ENCODE measurements at places on chromosomes 5 and 9. TPM values are rescaled to one million over a fixed set of nuclear protein-coding genes. Genes with fewer than 3 reads are reported as not detected.
A peak's percentile ranks its signal among the peaks of the same experiment; 100 is the strongest.

Gene ST6GALNAC6
- total RNA-seq, result 53.2 TPM

GRCh38 chr5:165894916-165895315 is 2389.5 kb downstream of the MAT2B start:
- H3K36me3 ChIP-seq, result no peaks in the 10 kb centered on the region
- no peak overlapping the region for H3K4me3 ChIP-seq
- H3K27me3 ChIP-seq, result no peaks in the 10 kb centered on the region
- H3K4me1 ChIP-seq, result no peaks in the 10 kb centered on the region

- peaks cover 8% of the 10 kb centered on the region for H3K4me1 ChIP-seq
- H3K36me3 ChIP-seq, result no peaks in the 10 kb centered on the region
- peak; percentile 52 for DNase-seq
- H3K4me3 ChIP-seq, result no peak overlapping the region
- H3K27ac ChIP-seq, result no peak overlapping the region
These were observed 33.8 kb upstream of the PTGS1 start for GRCh38 chr9:122336866-122337555.

DNA sequence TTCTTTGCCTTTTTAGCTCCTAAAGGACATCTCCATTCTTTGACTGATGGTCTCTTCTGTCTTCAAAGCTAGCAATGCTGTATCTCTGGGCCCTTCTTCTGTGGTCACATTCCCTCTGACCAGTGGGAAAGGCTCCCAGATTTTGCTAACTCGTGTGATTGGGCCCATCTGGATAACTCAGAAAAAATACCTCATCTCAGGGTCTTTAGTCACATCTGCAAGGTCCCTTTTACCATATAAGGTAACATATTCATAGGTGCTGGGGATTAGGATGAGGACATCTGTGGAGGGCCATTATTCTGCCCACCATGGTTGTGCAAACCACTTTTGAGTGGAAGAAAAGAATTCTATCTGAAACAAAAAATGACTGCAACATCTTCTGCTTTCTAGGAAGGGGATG is 76.3 kb upstream of the MAMDC2 start:
- H3K4me1 ChIP-seq, result peaks cover 29% of the 10 kb centered on the region
- no peak overlapping the region for H3K27ac ChIP-seq
- H3K36me3 ChIP-seq, result no peaks in the 10 kb centered on the region

- no peaks in the 10 kb centered on the region for H3K4me1 ChIP-seq
- no peaks in the 10 kb centered on the region for H3K27me3 ChIP-seq
- peaks cover 89% of the 10 kb centered on the region for H3K36me3 ChIP-seq
- H3K27ac ChIP-seq, result no peak overlapping the region
These were observed 89.6 kb upstream of the FCN2 start for GRCh38 chr9:134791009-134791408.

GRCh38 chr5:167339205-167339604 is 952.2 kb upstream of the WWC1 start:
- no peak overlapping the region for H3K27ac ChIP-seq
- DNase-seq, result no peak
- H3K36me3 ChIP-seq, result no peaks in the 10 kb centered on the region

GRCh38 chr9:5650356-5651105 is 21.6 kb downstream of the RIC1 start:
- H3K27me3 ChIP-seq, result no peaks in the 10 kb centered on the region
- DNase-seq, result peak; percentile 36
- H3K36me3 ChIP-seq, result no peaks in the 10 kb centered on the region
- no peak overlapping the region for H3K4me3 ChIP-seq
- H3K4me1 ChIP-seq, result peaks cover 8% of the 10 kb centered on the region

DNA sequence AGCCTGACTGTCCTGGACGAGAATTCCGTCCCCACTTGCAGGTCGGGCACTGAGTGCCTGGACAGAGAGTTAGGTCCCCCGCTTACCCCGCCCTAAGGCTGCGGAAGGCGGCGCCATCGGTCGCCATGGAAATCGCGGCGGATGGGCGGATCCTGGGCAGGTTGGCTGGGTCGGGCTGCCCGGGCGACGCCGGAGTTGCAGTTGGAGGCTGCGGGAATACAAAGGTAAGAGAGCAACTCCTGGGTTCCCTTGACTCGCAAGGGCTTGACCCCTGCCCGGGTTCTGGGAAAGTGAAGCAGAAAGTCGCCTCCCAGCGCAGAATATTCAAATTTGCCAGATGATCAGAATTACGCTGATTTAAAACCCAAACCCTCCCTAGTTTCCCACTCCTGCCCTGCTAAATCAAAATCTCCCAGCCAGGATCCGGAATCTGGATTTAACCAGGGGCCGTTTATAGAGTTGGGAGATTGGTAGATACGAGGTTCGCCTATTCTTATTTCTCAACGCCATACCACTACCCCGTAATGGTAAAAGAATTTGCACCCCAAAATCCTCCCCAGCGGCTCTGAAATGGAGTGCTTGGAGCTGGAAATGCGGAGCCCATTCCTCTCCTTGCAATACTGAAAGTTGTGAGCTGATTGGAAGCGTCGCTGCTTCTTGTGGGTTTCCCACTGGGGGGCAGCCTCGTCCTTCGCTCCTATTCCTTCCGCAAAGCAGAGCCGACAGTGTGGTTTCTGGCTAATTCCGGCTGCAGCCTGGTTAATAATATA is 156.4 kb upstream of the RASEF start:
- peak; percentile 85 for DNase-seq
- no peaks in the 10 kb centered on the region for H3K27me3 ChIP-seq
- peaks cover 10% of the 10 kb centered on the region for H3K4me1 ChIP-seq
- no peak overlapping the region for H3K27ac ChIP-seq
- no peaks in the 10 kb centered on the region for H3K36me3 ChIP-seq
- H3K4me3 ChIP-seq, result peak overlapping the region; percentile 74

GRCh38 chr9:118652258-118652657 is 717.0 kb downstream of the BRINP1 start:
- H3K4me3 ChIP-seq, result no peak overlapping the region
- H3K27me3 ChIP-seq, result no peaks in the 10 kb centered on the region
- no peaks in the 10 kb centered on the region for H3K4me1 ChIP-seq

Gene FCN2
- not detected for total RNA-seq

Gene ACTBL2
- total RNA-seq, result not detected

DNA sequence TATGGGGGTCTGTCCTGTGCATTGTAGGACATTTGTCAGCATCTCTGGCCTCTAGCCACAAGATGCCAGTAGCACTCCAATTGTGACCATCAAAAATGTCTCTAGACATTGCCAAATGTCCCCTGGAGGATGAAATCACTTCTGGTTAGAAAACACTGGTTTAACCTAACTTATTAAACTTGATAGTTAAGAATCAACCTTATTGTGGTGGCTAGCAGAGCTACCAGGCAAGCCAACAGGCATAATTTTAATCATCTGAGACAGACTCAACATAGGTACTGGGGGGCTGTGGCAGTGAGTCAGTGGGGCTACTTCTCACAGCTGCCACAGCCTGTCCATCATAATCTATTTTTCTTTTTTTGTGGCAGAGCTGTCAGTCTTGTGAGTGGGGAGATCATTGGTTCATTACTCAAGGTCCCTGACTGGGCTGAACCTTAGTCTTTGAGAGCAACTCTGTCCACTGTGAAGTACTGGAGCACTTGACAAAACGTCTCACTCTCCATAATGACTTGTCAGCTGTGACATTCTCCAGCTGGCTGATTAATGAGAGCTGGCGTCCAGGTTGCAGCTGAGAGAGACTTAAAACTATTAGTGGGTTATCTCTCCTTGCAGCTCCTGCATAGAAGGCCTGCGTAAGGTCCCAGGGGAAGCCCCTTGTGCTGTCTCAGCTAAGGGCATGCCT is 107.9 kb downstream of the DCP2 start:
- H3K27me3 ChIP-seq, result no peaks in the 10 kb centered on the region
- no peak overlapping the region for H3K27ac ChIP-seq
- no peaks in the 10 kb centered on the region for H3K36me3 ChIP-seq
- no peak overlapping the region for H3K4me3 ChIP-seq

- no peak overlapping the region for H3K27ac ChIP-seq
- H3K4me3 ChIP-seq, result no peak overlapping the region
- no peaks in the 10 kb centered on the region for H3K4me1 ChIP-seq
- H3K36me3 ChIP-seq, result no peaks in the 10 kb centered on the region
- no peak for DNase-seq
These were observed 17.2 kb upstream of the PAM start for GRCh38 chr5:102737805-102738469.

Gene PTPN3
- 2.9 TPM for total RNA-seq

DNA sequence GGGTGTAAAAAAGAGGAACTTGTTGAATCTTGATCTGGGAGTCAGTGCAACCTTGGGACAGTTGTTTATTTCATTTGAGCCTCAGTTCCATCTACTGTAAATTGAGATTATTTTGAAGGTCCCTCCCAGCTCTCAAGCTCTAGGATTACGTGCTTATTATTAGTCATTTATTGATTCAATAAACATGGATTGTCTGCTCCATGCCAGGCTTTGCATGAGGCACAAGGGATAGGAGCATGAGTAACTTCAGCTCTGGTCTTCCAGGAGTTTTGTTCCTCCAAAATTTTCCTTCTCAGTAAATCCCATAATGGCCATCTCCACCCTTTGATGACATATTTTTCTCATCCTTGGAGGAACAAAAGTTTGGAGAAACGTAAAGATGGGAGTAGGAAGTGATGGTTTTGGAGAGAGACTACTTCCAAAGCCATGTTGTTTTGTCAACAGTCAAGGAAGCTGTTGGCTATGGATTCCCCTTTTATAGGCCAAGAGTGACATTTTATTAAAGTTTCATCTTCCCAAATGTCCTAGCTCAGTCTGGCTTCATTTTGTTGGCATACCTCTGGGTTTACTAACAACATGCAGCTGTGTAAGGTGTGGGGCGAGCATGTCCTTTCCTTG is 244.6 kb downstream of the DMRT2 start:
- no peaks in the 10 kb centered on the region for H3K27me3 ChIP-seq
- no peak overlapping the region for H3K4me3 ChIP-seq
- no peak for DNase-seq
- no peak overlapping the region for H3K27ac ChIP-seq
- H3K36me3 ChIP-seq, result no peaks in the 10 kb centered on the region

- no peaks in the 10 kb centered on the region for H3K36me3 ChIP-seq
- DNase-seq, result no peak
- no peak overlapping the region for H3K27ac ChIP-seq
- no peaks in the 10 kb centered on the region for H3K4me1 ChIP-seq
These were observed 142.0 kb downstream of the PARP8 start for GRCh38 chr5:50808406-50808805.

Gene IFNB1
- not detected for total RNA-seq

GRCh38 chr9:113345190-113345589 is 4.2 kb upstream of the BSPRY start:
- H3K27ac ChIP-seq, result no peak overlapping the region
- H3K36me3 ChIP-seq, result no peaks in the 10 kb centered on the region
- H3K27me3 ChIP-seq, result peaks cover 19% of the 10 kb centered on the region

- peaks cover 3% of the 10 kb centered on the region for H3K4me1 ChIP-seq
- no peaks in the 10 kb centered on the region for H3K27me3 ChIP-seq
- no peak overlapping the region for H3K4me3 ChIP-seq
- H3K36me3 ChIP-seq, result no peaks in the 10 kb centered on the region
- H3K27ac ChIP-seq, result peak overlapping the region; percentile 28
- no peak for DNase-seq
These were observed 143.2 kb downstream of the HMHB1 start for GRCh38 chr5:143955141-143955540.

- no peaks in the 10 kb centered on the region for H3K27me3 ChIP-seq
- peak overlapping the region; percentile 26 for H3K27ac ChIP-seq
- DNase-seq, result peak; percentile 99
- H3K4me3 ChIP-seq, result peak overlapping the region; percentile 71
These were observed 13.3 kb downstream of the TRIM7 start for GRCh38 chr5:181191526-181192336.

Gene MEIKIN
- total RNA-seq, result not detected

Gene CYSRT1
- total RNA-seq, result 1.1 TPM

DNA sequence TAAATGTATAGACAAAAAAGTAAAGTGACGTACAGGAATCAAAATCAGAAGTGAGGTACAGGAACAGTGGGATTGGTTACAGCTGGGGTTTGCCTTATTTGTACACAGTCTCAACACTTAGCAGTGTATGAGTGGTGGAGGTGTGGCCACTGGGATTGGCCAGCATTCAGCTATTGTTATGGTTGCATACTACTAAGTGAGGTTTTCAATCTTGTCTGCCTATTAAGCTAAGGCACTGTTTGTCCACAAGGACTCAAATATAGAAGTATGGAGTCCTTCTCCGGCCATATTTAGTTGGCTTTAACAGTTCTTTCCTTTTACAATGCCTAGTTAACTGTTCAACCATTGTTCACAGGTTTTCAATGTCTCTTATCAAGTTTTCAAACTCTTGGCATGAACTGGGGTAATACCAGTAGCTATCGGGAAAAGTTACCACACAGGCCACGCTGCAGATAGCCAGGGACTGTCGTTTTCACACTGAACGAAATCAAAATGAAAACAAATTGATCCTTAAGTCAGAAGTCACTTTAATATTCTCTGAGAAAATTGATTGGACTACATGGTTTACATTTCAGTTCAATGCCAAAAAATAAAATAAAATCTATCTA is 176.0 kb upstream of the FREM1 start:
- H3K27me3 ChIP-seq, result peaks cover 3% of the 10 kb centered on the region
- H3K36me3 ChIP-seq, result no peaks in the 10 kb centered on the region
- no peaks in the 10 kb centered on the region for H3K4me1 ChIP-seq

- H3K4me3 ChIP-seq, result no peak overlapping the region
- no peak for DNase-seq
- peaks cover 4% of the 10 kb centered on the region for H3K4me1 ChIP-seq
- H3K27ac ChIP-seq, result no peak overlapping the region
These were observed 39.1 kb upstream of the PAM start for GRCh38 chr5:102716017-102716416.

DNA sequence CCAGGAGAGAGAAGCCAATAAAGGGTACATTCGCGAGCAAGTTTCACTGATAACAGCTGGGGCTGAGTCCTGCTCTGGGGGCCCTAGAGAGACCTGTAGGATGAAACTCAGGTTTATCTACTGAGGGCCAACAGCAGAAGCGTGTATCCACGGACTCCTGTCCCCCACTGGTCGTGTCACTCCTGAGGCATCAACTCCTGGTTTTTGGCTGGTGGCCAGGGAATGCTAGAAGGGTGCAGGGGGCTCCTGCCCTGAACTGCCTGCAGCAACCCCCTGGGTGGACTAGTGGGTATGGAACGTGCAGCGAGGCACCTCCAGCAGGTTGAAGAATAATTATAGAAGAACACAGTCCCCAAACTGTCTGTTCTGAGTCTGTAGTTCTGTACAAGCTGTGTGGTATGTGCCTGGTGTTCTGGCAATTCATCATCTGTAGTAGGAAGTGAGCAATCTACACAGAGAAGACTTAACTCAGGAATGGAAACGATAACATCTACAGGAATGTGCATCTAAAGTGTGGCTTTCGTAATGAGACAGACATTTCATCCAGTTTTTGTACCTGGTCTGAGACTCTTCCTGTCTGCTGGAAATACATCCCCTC is 64.5 kb upstream of the GNA14 start:
- H3K4me3 ChIP-seq, result no peak overlapping the region
- no peaks in the 10 kb centered on the region for H3K27me3 ChIP-seq
- DNase-seq, result no peak
- peak overlapping the region; percentile 69 for H3K27ac ChIP-seq

Gene STPG3
- total RNA-seq, result 0.36 TPM
